ENCODE measurements at places on chromosomes 7 and 10.

GRCh38 chr7:1412322-1413261 lies 46.7 kb downstream of the MICALL2 start:
- DNase-seq = peak; percentile 59

GRCh38 chr7:17234030-17234397 lies 64.4 kb upstream of the AHR start:
- DNase-seq = peak; percentile 3

GRCh38 chr7:88315522-88315921 lies 8.8 kb upstream of the STEAP4 start:
- DNase-seq = no peak

GRCh38 chr10:85524001-85524666 lies 842.5 kb downstream of the GRID1 start:
- no peak for DNase-seq

- DNase-seq = no peak
These were observed 44.9 kb downstream of the DPYSL4 start for GRCh38 chr10:132231656-132232022.

GRCh38 chr7:45159296-45159695 lies 1.7 kb downstream of the RAMP3 start:
- DNase-seq = no peak

DNA sequence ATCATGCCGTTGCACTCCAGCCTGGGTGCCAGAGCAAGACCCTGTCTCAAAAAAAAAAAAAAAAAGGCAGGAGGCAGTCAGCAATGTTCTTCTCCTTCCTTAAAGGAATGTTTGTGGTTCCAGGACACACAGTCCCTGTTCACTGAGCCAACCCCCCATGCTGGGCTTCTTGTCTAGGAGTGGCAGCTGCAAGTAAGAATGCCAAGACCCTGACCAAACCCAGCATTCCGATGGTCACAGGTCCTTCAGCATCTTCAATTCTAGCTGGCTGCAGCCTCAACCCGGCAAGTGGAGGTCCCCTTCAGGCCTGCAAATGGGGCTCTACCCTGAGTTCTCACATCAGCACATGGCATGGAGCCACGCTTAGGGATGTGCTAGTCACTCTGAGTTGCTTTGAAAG lies 38.2 kb upstream of the CUX1 start:
- DNase-seq = no peak

GRCh38 chr10:37711617-37712488 lies 145.6 kb downstream of the ZNF248 start:
- no peak for DNase-seq

DNA sequence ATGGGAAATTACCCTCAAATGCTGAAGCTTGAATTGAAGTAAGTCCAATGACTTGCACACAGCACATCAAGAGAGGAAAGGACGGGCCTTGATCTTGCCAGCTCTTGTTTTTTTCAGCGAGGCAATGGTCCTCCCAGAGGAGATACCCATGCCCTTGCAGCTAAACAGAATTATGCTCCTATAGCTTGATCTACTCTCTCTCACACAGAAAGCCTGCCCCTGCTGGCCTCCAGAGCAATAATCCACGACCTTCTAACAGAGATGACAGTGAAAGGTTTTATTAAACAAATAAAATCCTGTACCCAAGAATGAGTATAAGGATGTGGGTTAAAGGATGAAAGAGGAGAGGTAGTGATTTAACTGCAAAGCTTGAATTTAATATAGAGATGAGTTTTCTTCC lies 268.0 kb downstream of the ADRA2A start:
- DNase-seq = no peak

GRCh38 chr10:59434463-59435321 lies 72.3 kb upstream of the FAM13C start:
- DNase-seq = peak; percentile 43
